ENCODE measurements at places on chromosomes 2 and 18.

DNA sequence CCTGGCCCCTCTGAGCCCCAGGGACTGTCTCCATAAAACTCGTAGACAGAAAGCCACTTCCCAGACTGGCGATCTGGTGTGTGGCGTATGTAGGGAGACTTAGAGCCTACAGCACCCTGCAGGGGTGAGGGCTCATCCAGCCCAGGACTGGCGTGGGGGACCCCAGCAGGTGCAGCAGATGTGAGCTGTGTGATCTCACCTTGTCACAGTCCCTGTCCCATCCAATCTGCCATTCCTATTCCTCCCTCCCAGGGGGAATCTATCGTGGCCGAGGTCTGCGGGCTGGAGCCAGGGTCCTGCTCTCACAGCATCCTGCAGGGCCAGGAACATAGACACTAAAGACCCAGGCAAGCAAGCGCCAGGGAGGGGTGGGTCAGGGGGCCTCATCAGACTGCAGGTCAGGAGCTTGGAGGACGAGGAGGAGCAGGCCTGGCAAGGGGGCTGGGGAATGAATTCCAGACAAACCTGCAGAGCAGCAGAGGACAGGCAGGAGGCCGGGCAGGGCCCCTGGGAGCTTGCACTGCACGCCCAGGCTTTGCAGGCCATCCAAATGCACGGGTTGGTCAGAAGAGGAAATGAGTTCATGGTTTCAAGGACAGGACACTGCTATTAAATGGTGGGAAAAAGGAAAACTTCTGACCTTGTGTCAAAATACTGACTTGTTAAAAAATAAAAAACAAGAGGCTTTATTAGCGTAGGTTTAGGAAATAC, 32.5 kb downstream of the HS6ST1 start:
- DNase-seq: no peak

- DNase-seq: no peak
These were observed 299.4 kb downstream of the LPIN1 start for GRCh38 chr2:12045864-12046291.

DNA sequence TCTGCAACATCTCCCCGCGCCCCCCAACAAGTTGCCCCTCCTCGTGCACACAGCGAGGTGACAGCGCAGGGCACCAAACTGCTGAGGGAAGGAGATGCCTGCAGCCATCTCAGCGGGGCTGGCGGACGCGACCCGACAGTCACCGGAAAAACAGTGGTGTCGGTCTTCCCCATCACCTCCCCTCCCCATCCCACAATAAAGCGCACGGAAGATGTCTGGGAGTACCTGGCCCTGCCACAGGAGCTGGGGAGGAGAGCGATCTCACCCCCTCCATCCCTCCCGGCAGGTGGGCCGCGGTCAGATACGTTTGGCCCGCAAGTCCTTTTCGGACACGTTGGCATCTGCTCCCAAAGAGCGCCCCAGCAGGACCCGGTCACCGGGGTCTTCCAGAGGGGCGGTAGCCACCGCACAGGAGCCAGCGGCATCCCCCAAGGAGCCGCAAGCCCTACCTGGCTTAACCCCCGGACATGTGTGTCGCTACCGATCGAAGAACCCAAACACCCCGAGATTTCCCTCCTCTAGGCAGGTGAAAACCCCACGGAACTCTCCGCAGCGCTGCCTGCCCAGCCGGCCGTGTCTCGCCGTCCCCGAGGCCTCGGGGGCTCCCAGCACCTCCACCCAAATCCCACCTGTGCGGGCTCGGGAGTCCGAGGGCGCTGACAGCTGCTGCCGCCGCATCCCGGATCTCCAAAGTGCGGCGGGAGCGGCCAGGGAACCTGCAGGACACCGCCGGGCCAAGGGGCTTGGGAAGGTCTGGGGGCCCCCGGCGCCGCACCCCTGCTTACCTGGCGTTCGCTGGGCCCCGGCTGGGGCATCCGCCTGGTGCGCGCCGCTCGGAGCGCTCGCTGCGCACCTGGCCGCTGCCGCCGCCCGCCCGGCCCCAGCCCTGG, 657 bp downstream of the ATP8B1 start:
- no peak for DNase-seq

- DNase-seq: no peak
These were observed 12.0 kb upstream of the DES start for GRCh38 chr2:219405958-219406860.

GRCh38 chr18:36265015-36265414, 32.5 kb upstream of the FHOD3 start:
- no peak for DNase-seq

DNA sequence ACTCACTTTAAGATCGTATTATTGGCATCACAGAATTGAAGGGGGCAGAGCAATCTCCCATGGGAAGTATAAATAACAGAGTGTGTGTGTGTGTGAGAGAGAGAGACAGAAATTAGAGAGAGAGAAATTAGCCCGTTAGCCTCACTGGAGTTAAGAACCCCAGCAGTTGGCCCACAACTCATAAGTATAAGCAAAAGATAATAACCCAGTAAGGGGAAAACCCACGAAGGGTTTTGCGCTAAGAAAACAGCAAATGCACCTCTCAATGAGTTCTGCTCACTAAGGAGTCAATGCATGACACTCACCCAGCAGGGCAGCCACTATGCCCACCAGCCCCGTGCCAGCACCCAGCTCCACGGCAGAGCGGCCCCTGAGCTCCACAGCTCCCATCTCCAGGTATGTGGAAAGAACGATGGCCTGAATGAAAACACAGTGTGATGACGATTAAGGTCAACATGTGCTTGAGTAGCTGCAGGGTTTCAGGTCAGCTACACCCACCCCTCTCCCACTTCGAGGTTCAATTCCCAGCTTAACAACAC, 3.6 kb downstream of the METTL21A start:
- no peak for DNase-seq

GRCh38 chr2:113138428-113139322, 11.3 kb downstream of the IL1RN start:
- DNase-seq: peak; percentile 25

DNA sequence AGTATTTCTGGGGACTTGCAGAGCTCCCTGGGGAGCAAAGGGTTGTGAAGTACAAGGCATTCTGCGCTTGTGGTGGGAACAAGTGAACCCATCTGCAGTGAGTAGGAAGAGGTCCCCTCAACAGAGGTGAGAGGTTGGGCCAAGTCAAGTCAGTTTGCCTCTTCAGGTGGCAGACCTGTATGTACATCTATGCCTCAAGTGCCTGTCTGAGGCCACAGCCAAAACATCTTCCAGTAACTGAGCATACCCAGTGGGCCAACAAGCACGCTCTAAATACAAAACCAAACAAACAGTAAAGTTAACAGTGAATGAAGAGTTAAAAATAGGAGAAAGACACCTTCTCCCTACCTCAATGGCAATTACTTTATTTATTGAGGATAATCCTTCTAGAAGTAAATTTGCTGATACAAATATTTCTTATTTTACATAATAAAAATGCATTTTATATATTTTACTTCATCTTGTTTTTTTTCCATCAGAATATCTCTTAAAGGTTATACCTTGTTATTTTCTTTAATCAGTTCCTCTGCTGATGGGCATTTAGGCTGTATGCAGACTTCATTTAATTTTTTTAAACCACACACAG, 2.5 kb downstream of the GYPC start:
- DNase-seq: no peak

DNA sequence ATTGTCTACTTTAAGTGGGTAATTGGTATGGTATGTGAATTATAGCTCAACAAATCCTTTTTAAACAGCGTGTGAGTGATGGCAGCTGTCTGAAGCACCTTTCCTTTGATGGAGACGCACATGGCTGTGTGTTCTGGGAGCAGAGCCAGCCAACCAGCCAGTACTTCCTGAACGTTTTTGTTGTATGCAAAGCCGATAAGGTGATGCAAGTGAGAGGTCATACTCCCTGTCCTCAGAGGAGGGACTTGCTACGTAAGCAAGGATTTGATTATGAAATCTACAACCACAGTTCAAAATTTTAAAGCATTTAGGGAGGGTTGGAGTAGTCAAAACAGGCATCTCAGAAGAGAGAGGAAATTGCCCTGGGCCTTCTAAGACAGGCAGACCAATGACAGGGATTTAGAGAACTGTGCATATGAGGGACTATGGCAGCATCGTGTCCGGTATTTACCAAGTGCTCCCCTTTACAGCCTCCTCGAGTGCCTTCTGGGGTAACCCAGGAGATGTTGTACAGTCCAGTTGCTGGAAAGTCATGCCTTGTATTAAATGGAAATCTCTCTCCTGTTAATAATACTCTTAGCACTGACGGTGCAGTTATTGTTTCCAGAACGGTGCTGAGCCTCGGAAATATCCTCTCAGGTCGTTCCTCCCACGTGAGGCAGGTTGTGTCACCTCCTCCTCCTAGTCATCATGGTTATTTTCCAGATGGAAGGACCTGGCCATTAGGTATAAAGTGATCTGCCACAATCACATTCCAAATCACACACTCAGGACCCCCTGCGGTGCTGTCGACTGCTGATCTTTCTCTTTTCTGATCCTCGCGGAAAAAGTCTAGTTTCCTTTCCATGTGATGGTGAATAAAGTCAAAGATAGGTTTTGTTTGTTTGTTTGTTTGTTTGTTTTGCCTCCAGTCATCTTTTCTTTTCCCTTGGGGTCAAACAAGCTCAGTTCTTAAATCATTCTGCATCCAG, 28.4 kb downstream of the ARHGEF4 start:
- no peak for DNase-seq

- no peak for DNase-seq
These were observed 17.3 kb downstream of the GRHL1 start for GRCh38 chr2:9968553-9969497.

GRCh38 chr2:205290299-205290698, 392.0 kb upstream of the NRP2 start:
- no peak for DNase-seq

DNA sequence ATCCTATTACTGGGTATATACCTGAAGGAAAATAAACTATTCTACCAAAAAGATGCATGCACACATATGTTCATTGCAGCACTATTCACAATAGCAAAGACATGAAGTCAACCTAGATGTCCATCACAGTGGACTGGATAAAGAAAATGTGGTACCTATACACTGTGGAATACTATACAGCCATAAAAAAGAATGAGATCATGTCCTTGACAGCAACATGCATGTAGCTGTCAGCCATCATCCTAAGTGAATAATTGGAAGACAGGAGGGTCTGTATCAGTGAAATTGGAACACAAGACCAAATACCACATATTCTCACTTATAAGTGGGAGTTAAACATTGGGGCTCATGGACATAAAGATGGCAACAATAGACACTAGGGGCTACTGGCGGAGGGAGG, 27.7 kb upstream of the TWIST2 start:
- DNase-seq: no peak

DNA sequence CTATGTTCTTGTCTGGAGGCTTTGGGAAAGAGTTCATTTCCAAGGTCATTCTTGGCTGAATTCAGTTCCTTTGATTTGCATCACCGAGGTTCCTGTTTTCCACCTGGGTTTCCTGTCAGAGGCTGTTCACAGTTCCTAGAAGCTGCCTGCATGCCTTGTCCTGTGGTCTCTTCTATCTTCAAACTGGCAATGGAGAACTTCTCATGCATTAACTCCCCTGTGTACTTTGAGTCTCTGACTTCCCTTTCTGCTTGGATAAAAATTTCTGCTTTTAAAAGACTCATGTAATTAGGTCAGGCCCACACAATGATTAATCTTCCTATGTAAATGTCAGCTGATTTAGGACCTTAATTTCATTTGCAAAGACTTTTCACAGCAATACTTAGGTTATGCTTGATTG, 499.3 kb upstream of the FANCL start:
- peak; percentile 69 for DNase-seq

DNA sequence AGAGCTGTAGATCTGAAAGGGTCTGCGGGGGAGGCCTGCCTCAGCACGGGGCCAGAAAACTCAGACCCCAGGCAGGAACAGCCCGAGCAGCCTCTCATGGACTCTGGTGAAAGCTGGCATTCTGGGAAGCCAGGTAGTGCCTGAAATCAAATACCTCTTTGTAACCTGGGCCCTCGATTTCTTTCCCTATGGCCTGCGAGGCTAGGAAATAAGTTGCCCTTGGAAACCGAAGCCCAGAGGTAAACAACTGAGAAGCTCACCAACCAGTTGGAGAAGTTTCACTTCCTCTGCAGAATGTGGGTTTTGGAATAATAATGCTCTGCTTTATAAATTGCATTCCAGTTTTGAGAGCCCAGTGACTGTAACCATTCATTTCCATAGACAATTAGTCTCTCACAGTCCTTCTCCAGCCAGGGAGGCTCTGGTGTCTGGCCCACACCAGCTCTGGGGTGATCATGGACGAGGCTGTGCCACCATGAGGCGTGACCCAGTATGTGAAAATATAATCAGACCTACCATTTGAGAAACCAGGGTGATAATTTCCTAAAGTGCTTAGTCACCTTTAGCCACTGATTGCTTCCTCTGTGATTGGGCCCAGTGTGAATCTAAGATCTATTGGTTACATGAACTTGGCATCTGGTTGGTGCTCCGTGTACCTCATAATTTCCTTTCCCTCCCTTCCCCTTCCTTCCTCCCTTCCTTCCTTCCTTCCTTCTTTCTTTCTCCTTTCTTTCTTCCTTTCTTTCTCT, 133.1 kb upstream of the PELI1 start:
- no peak for DNase-seq

- no peak for DNase-seq
These were observed 33.3 kb downstream of the NDUFA10 start for GRCh38 chr2:239991689-239992314.

DNA sequence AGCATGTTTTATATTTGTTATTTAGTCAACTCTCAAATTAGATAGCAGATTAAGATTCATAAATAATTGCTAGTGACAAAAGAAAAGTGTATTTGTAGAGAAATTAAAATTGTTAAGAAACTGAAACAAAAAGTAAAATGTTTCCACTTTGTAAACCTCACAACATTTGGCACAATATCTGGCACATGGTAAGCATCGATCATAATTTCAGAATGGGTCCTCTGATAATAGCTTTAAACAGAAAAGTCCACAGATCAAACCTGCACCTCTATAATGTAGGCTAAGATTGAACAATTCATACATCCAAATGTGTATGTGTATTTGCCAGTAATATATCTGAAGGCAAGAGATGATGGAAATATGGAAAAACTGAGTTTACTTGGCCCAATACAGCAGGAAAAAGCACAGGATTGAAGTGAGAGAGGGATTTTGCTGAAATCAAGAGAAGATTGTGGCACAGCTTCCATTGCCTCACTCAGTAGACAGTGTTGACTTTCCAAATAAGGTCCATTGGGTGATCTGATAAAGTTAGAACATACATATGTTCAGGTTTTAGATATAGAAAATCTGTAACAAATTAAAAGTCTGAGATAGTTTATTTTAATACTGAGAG, 39.4 kb downstream of the COBLL1 start:
- DNase-seq: no peak

- DNase-seq: no peak
These were observed 80.9 kb downstream of the CABYR start for GRCh38 chr18:24219561-24220317.

- DNase-seq: no peak
These were observed 317.3 kb upstream of the THUMPD2 start for GRCh38 chr2:40096360-40096759.

GRCh38 chr18:79405781-79406575, 10.2 kb downstream of the NFATC1 start:
- DNase-seq: no peak

- DNase-seq: no peak
These were observed 340.4 kb downstream of the NRXN1 start for GRCh38 chr2:50691513-50691912.
